Stimulated activated CD8-positive, alpha-beta memory T cell treated with anti-CD3 and anti-CD28 coated beads, Interleukin-4, amount 100 ng/mL, for 48 hours (primary cell): ENCODE measurements at places on chromosomes 4 and X.
A peak's percentile ranks its signal among the peaks of the same experiment; 100 is the strongest.

GRCh38 chr4:64340218-64341110 is 68.8 kb downstream of the TECRL start:
- DNase-seq: no peak

- DNase-seq: no peak
Observed at GRCh38 chrX:154827194-154828015, 7.1 kb downstream of the SMIM9 start.

DNA sequence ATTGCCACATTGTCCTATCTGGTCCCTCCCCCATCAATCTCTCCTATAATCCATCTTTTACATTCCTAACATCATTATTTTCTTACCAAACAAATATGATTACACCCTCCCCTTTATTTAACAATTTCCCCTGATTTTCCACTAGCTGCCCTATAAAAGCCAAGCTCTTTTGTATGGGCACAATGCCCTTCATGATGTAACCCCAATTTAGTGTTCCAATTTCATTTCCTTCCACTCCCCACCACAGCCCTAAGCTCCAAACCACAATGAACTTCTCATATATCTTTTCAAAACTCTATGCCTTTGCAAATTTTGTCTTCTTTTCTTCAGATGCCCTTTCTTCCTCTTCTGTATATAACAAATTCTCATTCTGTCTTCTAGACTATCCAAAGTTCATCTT is 39.5 kb upstream of the PTPN13 start:
- no peak for DNase-seq

DNA sequence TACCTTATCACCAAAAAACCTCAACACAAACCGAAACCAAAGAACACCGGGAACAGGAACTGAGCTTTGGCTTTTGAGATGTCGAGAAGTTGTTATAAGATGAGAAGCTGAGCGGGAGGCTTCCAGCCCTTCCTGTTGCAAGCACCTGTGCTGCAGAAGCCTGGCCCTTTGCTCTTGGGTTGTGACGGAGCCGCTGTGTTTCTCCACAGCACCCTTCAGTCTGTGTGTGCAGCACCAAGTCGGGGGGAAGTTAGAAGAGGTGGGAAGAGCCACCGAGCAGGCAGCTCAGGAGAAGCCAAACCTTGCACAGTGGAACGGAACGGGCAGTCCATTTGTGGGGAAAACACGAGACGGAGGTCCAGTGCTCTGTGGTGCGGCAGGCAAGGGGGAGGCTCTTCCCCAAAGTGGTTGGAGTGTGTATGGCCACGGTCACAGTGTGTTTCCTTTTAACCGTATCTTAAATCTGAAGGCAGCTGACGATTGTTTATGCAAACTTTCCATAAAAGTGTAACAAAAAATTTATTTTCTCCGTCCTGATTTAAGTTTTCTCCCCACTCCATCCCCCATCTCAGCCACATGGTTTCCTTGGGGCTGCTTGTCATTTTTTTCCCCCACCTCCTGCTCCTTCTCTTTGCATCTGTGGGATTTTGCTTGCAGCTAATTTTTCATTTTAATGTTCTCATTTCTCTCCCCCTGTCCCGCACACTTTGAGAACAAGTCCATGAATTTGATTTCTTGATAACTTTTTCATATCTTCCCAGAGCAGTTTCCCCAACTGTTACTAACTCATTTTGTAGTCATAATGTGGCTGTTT is 123.7 kb downstream of the STOX2 start:
- DNase-seq: peak; percentile 36

GRCh38 chr4:168999809-169000208 is 10.2 kb downstream of the CBR4 start:
- DNase-seq: no peak

GRCh38 chr4:183838987-183839712 is 66.0 kb upstream of the STOX2 start:
- no peak for DNase-seq

DNA sequence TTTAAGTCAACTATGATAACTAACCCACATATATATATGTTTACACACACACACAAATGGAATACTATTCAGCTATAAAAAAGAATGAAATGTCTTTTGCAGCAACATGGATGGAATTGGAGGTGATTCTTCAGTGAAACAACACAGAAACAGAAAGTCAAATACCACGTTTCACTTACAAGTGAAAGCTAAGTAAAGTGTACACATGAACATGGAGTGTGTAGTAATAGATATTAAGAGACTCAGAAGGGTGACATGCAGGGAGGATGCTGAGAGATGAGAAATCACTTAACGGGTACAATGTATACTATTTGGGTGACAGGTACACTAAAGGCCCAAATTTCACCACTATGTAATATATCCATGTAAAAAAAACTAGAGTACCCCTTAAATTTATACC is 146.5 kb downstream of the FBXW7 start:
- no peak for DNase-seq

DNA sequence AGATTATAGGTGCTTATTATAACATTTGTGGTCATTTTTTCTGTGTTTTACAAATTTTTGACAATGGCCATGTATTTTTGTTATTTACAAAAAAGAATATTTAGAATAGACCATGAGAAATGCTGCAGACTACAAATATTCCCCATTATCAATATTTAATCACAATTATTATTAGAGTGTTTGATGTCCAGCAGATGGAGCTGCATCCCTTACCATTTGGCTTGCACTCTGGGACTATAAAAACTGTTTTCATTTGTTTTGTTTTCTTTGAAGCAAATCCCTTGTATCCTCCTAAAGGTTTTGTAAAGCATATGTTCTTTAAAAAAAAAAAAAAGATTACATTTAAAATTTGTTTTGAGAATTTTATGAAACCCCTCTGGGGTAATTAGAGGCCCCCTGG is 85.6 kb upstream of the CXorf66 start:
- no peak for DNase-seq

DNA sequence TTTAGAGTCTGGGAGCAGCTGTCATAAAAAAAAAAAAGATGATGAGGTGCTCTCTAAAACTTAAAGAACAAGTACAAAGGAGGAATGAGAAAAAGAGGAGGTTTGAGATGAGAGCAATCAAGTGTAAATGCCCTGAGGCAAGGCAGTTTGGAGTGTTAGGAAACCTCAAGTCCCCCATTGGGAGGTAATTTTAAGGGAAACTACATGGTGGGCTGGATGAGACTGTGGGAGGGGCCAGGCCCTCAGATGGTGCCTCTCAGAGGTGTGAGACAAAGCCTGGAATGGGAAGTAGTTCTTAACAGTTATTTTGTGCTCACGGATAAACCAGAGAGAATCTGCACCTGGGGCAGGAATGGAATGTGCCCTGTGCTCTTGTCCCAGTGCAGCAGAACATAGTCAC is 1.9 kb upstream of the MAGEB3 start:
- no peak for DNase-seq

DNA sequence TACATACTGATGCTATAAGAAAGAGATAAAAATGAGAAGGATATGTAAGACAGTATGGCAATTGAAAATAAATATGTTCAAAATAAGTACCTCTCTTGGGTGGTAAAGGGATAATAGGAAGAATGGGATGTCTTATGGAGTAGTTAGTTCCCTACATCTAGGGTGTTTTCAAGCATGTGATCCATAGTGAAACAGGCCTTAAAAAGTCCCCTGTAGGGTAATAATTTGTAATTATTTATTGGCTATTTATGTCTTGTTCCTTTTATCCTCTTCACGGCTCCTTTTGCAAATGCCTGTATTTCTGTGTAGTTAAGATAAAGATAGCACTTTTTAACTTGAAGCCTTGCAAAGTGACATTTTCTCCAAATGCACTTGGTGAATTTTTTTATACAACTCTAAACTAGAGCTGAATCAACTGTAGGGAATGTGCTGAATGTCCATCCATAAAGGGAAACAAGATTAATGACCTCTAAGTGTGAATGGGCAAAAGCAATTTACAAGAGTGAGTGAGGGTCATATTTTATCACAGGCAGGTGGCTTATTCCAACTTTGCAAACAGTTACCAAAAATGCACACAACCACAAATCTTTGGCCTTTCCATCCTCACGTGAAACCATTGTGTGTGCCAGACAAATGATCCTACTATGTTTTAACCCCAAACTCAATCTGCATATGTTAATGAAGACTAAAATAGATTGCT is 299.0 kb downstream of the KCNIP4 start:
- DNase-seq: no peak

DNA sequence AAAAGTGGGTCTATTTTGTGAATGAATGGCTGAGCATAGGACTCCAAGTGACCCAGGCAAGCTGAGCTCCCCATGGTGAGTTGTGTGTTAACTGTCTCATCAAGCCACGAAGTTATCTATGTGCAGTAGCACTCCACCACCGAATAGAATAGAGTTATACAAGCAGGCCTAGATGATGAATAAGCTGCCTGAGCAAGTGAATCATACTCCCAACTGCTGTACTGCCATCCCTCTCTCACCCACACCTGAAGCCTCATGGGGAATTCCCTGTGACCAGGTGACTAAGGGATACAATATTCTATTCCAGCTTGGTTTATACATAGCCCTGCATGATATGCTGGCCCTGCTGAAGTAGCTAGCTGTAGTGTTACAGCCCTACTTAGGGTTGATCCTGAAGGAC is 38.7 kb downstream of the KDM5C start:
- peak; percentile 34 for DNase-seq

DNA sequence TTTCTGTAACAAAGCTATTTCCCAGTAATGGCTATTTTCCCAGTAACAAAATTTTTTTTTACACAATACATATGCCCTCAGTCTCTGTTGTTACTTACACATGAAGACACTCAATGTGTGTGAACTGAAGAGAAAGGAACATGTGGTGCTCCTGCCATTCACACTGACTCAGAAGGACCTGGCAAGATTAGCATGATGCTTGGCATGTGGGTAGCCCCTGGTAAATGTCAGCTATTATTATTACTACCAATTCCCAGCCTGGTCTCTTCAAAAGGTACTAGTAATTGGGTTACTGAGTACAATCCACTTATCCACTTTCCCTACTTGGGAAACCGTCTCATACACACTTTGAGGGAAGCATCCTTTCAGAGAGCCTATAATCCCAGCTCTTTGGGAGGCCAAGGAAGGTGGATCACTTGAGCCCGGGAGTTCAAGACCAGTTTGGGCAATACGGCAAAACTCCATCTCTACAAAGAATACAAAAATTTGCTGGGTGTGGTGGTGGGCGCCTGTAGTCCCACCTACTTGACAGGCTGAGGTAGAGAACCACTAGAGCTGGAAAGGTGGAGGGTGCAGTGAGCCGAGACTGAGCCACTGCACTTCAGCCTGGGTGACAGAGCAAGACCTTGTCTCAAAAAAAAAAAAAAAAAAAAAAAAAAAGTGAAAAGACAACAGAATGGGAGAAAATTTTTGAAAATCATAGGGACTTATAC is 14.6 kb downstream of the RBBP7 start:
- DNase-seq: no peak

DNA sequence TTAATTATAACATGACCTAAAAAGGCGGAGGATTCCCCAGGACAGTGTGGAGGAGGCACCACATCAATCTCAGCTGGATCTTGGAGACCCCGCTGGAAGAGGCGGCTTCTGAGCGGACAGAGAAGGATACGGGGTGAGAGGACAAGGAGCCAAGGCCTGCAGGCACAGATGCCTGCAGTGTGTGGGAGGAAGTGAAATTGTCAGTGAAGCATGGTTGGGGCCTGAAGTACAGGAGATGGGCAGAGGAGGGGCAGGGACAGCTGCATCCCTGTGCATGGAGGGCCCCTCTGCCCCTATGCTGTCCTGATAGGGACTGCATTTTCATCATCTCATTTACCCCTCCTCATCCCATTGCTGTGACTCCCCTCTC is 1.7 kb upstream of the SLC2A9 start:
- no peak for DNase-seq

DNA sequence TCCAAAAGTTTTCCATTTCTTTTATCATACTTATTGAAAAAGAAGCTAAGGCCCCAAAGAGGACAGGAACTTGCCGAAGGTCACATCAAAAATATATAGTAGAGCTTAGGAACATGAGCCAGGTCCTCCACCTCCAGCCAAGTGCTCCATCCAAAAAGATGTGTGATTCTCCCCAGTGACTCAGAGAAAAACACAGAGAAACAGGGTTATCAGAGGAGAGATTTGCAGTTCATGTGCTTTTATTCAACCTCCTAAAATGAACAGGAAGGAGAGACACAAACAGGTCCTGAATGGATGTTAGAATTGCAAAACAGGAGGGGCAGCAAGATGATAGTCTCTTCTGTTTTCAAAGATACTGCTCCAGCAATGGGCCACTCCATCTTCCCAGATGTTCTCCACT is 19.6 kb upstream of the FGF16 start:
- no peak for DNase-seq
